ENCODE measurements at places on chromosomes 7 and 10. TPM values are rescaled to one million over a fixed set of nuclear protein-coding genes. Genes with fewer than 3 reads are reported as not detected.

The TMEM178B gene
- polyA plus RNA-seq, result 2.2 TPM

The HOXA7 gene
- polyA plus RNA-seq, result 0.15 TPM

The NOD1 gene
- polyA plus RNA-seq, result 4.8 TPM

The FKBP6 gene
- 0.38 TPM for polyA plus RNA-seq
